ENCODE measurements at places on chromosomes 1 and 21.

DNA sequence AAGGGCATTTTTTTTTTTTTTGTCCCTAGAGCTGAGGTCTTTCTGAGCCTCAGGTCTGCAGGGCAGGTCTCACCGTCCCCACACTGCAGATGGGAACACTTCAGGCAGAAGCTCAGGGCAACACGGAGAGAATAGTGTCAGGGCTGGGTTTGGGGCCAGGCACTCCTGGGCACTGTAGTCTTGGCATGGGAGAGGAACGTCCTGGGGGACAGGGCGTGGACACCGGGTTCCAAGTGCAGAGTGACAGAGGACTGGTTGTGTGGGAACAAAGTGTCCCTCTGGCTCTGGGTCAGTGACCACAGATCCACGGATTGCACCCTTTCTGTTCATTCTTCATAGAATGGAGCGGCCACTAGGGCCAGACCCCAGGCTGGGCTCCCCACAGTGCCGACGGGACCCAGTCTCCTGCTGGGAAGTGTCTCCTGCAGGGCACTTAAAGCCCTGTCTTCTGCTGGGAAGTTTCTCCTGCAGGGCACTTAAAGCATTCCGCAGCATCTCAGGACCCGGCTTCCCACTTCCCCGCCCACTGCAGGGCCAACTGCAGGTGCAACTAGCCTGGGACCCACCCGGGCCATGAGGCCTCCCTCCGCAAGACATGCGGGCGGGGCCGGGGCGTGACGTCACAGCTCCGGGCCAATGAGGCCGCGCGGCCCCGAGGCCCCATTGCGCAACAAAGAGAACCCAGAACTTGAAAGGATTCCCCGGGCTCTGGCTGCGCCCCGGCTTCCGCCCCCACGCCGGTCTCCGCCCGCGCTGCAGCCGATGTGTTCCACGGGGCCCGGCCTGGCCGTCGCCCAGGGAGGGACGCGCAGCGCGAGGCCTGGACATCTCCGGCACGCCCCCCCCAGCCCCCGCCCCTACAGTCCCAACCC lies 1.2 kb downstream of the GPR153 start:
- DNase-seq: peak; percentile 53

- no peak for DNase-seq
Measured at GRCh38 chr21:32917362-32918135, 108.2 kb upstream of the OLIG2 start.

GRCh38 chr1:144551107-144551542 lies 41.6 kb upstream of the PPIAL4F start:
- no peak for DNase-seq

DNA sequence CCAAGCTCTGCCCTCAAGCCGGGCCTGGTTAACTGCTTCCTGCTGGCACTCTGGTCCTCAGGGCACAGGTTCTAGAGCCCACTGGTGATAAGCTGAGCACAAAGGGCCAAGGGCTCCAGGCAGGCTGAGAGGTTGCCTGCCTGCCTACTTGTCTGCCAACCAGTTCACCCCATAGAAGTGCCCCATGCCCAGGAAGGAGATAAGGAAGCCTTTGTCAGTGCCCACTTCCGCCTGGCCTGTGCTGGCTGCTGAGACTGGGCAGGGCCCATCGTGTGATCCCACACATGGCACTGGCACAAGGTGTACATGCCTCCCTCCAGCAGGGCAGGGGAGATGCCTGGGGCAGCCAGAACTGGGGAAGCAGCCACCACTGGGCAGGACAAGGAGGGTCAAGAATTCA lies 24.1 kb downstream of the SLC9A1 start:
- DNase-seq: no peak

GRCh38 chr1:49294539-49294938 lies 517.8 kb upstream of the BEND5 start:
- no peak for DNase-seq

- no peak for DNase-seq
Measured at GRCh38 chr1:104636581-104636980, 886.9 kb downstream of the AMY1C start.

DNA sequence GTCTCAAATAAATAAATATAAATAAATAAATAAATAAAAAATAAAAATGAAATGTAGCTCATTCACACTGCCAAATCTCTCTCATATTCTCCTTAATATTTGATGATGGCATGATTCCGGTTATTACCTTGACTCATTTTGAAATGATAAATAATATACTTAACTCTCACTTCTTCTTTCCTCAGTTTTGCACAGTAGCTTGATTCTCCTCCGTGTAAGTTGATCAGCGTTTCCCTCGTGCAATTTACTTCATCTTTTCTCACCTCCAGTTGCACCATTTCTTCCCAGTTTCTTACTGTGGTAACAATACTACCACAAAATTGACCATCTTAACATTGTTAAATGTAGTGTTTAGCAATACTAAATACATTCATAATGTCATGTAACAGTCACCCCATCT lies 111.6 kb downstream of the RIPK4 start:
- no peak for DNase-seq

DNA sequence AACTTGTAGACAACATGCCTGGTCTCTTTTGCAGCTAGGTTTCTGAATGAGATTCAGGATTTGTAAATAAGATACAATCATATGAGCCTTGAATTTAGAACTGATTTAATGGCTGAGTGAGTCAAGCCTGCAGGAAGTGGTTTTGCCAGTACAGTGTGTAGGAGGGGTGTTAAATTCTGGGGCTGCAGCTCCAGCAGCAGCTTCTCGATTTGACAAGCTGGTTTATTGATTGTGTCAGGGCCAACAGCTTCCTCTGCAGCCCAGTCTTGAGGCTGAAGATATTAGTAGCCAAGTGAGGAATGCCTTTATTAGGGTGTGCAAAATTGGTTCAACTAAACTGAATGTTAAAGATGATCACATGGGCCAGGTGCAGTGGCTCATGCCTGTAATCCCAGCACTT lies 11.5 kb upstream of the PLA2G5 start:
- no peak for DNase-seq

GRCh38 chr1:11157867-11158266 lies 31.3 kb upstream of the ANGPTL7 start:
- DNase-seq: no peak

- no peak for DNase-seq
Measured at GRCh38 chr1:77540501-77541161, 141.8 kb downstream of the ZZZ3 start.

- no peak for DNase-seq
Measured at GRCh38 chr1:20250340-20250989, 40.2 kb upstream of the VWA5B1 start.

DNA sequence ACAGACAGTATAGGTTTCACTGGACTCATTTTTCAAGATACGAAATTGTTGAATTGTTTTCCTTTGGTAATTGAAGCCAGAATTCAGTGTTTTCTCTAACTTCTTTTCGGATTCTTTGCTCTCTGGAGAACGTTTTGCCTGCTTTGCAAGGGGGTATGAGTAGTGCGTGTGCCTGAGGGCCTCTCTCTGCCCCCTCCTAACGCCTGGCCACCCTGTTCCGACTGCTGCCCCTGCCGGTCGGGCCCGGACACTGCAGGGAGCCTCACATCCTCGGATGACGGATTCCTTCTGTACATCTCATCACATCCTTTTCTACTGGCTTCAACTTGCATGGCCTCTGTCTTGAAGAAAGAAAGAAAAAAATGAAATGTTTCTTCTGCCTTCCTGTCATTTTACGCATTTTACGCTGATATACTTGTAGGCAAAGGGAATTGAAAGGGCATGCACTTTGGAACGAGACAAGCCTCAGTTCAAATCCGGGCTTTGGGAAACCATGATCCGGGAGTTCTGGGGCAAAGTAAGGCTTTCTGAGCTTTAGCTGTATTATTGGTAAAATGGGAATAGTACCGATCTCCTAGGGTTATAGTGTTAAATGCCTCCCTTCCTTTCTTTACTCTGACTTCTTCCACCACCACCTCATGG lies 65.1 kb downstream of the DISC1 start:
- DNase-seq: no peak

DNA sequence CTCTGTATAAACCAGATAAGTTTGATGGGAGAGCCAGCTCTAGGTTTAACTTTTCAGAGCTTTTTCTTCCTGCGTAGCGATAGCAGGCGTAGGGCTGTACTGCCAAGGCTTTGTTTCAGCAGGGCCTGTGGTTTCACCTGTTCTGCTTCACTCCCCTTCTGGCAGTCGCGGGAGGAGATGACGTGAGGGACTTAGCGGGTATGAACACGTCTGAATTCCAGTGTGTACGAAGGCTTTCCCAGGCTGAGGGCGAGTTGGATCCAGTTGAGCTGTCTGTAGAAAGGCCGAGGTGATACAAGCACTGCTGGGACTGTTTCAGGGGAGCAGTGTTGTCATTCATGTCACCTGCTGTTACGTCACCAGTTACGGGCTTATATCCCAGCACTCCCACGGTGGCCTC lies 21.2 kb downstream of the PEX14 start:
- no peak for DNase-seq

DNA sequence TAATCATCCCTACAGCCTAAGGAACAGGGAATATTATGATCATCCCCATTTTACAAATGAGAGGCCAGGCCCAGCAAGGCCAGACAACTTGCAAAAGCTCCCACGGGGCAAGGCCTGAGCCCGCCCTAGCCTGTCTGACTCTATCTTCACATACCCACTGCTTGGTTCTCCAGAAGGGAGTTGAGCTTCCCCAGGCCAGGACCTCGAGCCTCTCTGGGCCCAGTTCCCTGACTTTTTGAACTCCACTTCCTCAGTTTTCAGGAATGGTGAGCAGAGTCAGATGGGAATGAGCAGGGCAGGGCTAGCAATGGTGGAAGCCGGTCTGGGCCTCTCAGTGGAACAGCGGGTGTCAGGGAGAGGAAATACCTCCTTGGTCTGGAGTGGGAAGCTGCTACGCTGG lies 39.3 kb downstream of the CACNA1S start:
- DNase-seq: no peak

GRCh38 chr1:114345930-114346479 lies 165.0 kb downstream of the TRIM33 start:
- DNase-seq: no peak

- DNase-seq: no peak
Measured at GRCh38 chr1:204116539-204116938, 35.3 kb downstream of the ETNK2 start.

DNA sequence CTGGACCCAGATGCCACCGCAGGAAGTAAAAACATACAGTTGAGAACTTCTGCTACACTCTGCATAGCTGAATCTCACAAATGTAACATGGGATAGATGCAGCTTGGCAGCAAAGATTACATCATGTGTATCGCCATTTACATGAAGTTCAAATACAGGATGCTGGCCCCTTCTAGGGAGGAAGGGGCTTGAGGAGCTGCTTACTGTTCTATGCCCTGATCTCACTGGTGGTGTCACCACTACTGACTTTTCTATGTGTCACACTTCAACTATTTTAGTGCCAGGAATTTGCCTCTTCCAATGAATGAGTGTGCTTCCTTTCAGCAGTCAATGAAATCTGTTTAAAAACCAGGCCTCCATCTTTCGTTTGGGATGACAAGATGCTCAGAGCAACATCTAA lies 31.1 kb downstream of the MRAP start:
- DNase-seq: no peak

DNA sequence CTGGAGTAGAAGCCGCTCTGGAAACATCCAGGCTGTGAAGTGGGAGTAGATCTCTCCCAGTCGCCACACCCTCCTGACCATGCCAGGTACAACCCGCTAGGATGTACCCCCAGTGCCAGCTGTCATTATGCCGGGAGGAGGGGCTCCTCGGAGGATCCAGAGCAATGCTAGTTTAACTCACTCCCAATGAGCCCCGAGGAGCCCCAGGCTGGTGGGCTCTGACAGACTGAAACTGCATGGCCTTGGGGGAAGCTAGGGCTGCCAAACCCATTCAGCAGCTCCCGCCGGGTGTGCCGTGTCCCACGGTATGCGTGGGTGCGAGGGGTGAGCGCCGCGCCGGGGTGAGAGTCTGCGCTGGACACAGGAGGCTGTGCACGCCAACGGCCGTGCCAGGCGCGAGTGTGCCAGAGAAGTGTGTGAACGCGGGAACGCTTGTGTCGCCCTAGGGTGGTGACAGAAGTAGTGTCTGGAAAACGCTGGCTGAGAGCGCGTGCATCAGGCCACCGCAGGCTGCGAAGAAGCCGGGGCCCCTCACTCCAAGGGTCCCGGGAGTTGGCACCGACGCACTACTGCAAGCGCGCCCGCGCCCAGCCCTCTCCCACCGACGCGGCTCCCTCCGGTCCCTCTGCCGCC lies 177.1 kb upstream of the EDN2 start:
- no peak for DNase-seq

DNA sequence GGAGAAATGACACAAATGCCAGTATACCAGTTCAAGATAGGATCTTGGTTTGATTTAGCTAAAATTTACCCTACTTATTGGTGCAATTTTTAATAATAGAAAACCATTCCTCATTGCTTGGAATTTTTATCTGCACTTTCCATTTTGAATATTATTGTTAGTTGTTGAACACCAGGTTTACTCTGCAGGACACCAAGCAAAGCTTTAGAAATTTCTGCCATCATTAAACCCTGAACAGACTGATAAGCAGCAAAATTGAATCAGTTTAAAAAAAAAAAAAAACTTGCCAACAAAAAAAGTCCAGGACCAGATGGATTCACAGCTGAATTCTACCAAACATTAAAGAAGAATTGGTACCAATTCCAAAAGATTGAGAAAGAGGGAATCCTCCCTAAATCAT lies 71.5 kb downstream of the POU2F1 start:
- no peak for DNase-seq

GRCh38 chr21:18636897-18637296 lies 233.3 kb upstream of the TMPRSS15 start:
- no peak for DNase-seq

DNA sequence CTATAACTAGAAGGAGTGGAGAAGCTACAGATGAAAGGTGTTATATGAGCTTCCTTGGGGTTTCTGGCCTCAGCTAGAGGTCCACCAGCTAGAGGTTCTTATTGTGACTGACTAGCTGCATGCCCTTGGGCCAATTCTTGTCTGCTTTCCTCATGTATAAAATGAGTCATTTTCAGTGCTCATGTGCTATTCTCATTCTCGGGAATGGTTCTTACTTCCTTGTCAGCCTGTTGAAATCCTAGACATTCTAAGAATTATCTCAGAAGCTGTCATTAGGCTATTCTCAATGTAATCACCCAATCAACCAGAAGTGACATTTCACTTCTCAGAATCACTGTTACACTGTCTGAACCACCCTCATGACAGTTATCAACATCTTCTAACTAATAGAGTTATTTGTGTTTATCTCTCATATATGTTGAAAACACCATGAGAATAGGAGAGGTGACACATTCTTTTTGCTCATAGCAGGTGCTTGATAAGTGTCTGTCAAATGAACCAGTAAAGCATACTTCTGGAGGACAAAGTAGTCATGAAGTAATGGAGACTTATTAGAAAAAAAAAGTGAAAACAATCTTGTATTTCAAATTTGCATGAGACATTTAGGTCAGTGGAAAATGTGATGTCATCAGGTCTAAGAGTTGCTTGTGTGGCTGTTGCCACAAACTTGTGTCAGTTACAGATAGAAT lies 122.8 kb upstream of the IVNS1ABP start:
- no peak for DNase-seq

GRCh38 chr1:92822879-92823278 lies 9.0 kb upstream of the RPL5 start:
- DNase-seq: no peak

GRCh38 chr1:28160782-28161266 lies 15.7 kb downstream of the PTAFR start:
- no peak for DNase-seq
